Memory B cell (primary cell): ENCODE measurements at places on chromosomes 6 and 20.

- no peak overlapping the region for H3K27ac ChIP-seq
- DNase-seq = no peak
- peaks cover 21% of the 10 kb centered on the region for H3K27me3 ChIP-seq
- no peak overlapping the region for H3K4me3 ChIP-seq
- no peaks in the 10 kb centered on the region for H3K36me3 ChIP-seq
These were observed 19.1 kb downstream of the OLIG3 start for GRCh38 chr6:137475103-137475502.

GRCh38 chr20:58908941-58909340 is 56.4 kb downstream of the GNAS start:
- no peak overlapping the region for H3K27ac ChIP-seq
- H3K4me3 ChIP-seq = peak overlapping the region; percentile 46
- H3K4me1 ChIP-seq = peaks cover 27% of the 10 kb centered on the region
- DNase-seq = no peak

GRCh38 chr20:20367575-20368417 is at the start of gene INSM1:
TSS of gene INSM1 (plus strand) at chr20:20368104. CDS start at chr20:20368268, 164 bp downstream.
- DNase-seq = no peak
- peaks cover 21% of the 10 kb centered on the region for H3K4me1 ChIP-seq
- H3K27me3 ChIP-seq = peaks cover 32% of the 10 kb centered on the region
- H3K27ac ChIP-seq = no peak within 1 kb of the TSS
- H3K4me3 ChIP-seq = peak within 1 kb of the TSS; percentile 87

GRCh38 chr6:51105357-51105756 is 286.7 kb downstream of the TFAP2B start:
- DNase-seq = no peak
- no peaks in the 10 kb centered on the region for H3K4me1 ChIP-seq
- no peaks in the 10 kb centered on the region for H3K36me3 ChIP-seq

- peaks cover 2% of the 10 kb centered on the region for H3K27me3 ChIP-seq
- H3K4me3 ChIP-seq = no peak overlapping the region
- no peaks in the 10 kb centered on the region for H3K36me3 ChIP-seq
- no peaks in the 10 kb centered on the region for H3K4me1 ChIP-seq
- no peak overlapping the region for H3K27ac ChIP-seq
These were observed 388.8 kb downstream of the THBS2 start for GRCh38 chr6:168864541-168865460.

GRCh38 chr6:79570129-79571029 is 33.1 kb upstream of the LCA5 start:
- no peaks in the 10 kb centered on the region for H3K36me3 ChIP-seq
- no peak overlapping the region for H3K4me3 ChIP-seq
- H3K27ac ChIP-seq = no peak overlapping the region
- no peak for DNase-seq
- no peaks in the 10 kb centered on the region for H3K27me3 ChIP-seq
- H3K4me1 ChIP-seq = no peaks in the 10 kb centered on the region

DNA sequence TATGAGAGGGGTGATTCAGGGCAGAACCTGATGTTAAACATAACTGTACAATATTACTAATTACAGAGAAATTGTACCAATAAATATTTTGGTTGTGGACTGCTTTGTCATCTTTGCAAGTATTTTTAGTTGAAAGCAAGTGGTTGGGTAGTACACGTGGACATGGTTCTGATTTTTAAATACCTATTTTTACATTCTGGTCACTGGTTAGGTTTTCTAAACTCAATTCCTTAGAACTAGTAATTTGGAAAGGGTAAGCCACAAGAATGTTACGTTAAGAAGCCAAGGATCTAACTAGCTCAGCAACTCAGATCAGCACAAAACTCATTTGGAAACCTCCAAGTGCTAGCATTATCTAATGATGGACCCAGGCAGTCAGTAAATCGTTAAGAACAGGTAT is 2.7 kb downstream of the EPB41L2 start:
- no peaks in the 10 kb centered on the region for H3K27me3 ChIP-seq
- H3K36me3 ChIP-seq = no peaks in the 10 kb centered on the region
- DNase-seq = no peak
- H3K4me1 ChIP-seq = peaks cover 23% of the 10 kb centered on the region
- H3K27ac ChIP-seq = peak overlapping the region; percentile 75

DNA sequence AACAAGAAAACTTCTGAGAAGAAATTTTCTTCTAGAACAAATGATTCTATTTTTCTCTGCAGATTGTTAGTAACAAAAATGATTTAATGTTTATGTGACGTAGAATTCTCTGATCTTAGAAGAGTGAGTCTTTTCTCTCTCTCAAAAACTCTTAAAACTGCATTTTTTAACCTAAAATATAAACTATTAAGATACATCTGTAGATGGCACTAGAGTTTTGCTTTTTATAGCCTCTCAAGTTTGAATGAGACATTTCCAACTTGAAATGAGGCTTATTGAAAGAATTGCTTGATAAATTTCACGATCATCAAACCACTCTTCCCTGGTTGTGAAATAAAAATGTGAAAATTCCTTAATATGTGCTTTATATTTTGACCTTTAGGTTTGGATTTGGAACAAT is 53.8 kb downstream of the PHF3 start:
- H3K36me3 ChIP-seq = peaks cover 14% of the 10 kb centered on the region
- H3K4me3 ChIP-seq = no peak overlapping the region
- no peak overlapping the region for H3K27ac ChIP-seq
- no peak for DNase-seq
- no peaks in the 10 kb centered on the region for H3K27me3 ChIP-seq

DNA sequence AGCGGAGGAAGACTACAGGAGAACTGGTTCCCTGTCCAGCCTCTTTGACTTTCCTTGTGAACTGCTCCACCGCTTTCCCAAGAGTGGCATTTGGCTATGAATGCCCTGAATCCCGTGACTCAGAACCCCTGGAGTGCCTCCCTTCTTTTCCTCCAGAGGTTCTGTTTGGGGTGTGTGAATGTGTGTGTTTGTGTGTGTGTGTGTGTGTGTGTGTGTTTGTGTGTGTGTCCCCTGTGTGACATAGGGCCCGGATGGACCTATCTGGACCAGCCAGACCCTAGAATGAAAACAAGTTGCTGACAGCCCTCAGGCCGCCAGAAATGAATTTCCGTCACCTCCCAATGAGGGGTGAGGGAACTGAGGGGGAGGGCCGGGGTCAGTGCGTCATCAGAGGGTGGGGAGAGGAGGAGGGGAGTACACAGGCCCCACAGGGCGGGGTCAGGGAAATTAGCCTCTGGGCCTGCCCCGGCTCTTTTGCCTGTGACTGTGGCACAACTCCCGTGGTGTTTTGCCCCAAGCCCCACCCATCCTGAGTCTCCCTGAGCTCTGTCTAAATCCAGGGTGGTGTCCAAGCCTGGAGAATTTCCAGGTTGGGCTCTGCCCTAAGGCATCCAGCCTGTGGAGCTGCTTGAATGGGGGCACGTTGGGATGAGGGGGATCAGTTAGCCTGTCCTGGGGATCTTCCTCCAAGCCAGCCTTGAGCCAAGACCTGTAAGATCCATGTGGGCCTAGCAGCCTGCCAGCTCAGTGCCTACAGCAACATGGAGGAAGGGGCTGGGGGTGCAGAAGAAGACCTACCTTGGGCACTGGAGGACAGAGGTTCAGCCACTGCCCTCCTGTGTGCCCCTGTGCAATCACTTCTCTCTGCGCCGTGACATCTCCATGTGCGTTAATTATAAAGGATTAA is 15.2 kb upstream of the MRPS18A start:
- no peaks in the 10 kb centered on the region for H3K36me3 ChIP-seq
- H3K4me1 ChIP-seq = peaks cover 35% of the 10 kb centered on the region
- DNase-seq = peak; percentile 41
- peak overlapping the region; percentile 11 for H3K27ac ChIP-seq

DNA sequence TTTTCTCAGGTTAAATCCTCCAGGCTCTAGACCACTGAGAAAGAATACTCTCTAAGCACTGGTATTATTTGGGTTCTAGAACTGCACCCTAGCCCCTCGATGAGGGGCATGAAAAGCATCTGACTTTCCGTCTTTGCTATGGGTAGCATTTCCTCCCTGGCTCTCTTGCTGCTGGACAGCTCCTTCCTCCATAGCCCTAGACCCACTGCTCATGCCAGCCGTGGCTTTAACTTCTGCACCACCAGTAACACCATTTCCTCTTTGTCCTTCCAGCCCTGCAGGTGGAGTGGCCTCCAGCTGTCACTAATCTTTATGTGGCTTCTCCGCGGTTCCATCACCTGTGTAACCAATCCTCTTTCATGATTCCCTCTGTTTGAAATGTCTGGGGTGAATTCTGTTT is 194.9 kb downstream of the SCP2D1 start:
- H3K4me1 ChIP-seq = peaks cover 3% of the 10 kb centered on the region
- no peak overlapping the region for H3K4me3 ChIP-seq
- H3K27ac ChIP-seq = no peak overlapping the region
- H3K27me3 ChIP-seq = peaks cover 9% of the 10 kb centered on the region
- DNase-seq = no peak

DNA sequence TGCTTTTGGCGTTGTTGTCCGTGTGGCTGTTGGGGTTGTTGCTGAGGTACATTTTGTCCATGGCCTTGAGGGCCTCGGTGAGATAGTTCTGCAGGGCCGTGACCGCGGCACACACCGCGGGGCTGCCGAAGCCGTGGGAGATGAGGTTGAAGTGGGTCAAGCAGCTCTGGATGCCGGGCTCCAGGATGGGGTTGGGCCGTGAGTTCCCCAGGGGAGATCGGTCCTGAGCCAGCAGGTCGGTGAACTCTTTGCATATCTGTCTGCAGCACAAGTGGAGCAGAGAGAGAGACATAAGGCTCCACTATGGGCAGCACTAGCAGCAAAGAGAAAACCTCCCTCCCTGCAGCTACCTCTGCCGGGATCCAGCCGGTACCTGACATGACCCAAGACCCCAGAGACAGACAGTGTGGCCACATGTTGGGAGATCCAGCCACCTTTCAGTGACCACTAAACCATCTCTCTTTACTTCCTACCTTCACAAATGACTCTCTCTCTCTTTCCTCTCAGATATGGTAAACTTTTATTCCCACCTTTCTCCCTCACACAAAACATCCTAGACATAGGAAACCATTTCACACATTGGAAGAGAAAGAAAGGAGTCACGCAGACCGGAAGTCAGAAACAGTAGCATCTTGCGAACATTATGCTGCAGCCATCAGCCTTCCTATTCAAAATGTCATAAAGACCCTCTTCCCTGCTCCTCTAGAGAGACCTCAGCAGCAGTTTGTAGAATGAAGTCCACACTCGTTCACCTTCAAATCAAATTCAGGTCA is 16.2 kb downstream of the TFAP2A start:
- H3K4me1 ChIP-seq = peaks cover 3% of the 10 kb centered on the region
- peaks cover 4% of the 10 kb centered on the region for H3K36me3 ChIP-seq
- H3K4me3 ChIP-seq = no peak overlapping the region

DNA sequence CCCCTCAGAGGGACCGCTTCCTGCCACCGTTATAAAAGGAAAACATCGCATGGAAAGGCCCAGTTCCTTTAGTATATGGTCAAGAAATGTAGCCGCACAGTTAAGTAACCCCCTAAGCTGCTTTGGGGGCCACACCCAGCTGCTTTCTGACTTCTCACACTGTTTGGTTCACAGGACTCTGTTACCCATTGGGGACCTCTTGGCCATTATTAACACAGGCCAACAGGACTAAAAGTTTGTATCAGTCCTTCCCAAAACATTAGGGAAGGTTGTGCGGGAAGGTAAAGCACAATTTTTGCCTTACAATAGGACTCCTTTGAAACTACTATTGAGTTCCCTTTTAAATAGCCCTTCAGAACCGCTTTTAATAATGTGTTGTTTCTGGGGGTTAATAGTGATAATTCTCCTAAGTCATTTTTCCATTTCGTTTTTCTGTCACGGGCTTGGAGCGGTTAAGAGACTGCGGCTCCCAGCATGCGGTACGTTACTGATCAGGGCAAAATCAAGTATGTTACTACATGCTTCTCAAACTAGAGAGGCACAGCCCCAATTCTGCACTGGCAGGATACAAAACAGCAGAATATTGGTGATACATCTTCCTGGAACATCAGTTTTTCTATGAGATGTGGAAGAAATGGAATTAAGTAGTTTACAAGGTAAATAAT is 668 bp upstream of the RPP40 start:
- peaks cover 2% of the 10 kb centered on the region for H3K4me1 ChIP-seq
- H3K27me3 ChIP-seq = no peaks in the 10 kb centered on the region
- no peaks in the 10 kb centered on the region for H3K36me3 ChIP-seq
- H3K4me3 ChIP-seq = peak overlapping the region; percentile 85

GRCh38 chr20:50645253-50646068 is 45.9 kb downstream of the RIPOR3 start:
- H3K27me3 ChIP-seq = peaks cover 12% of the 10 kb centered on the region
- H3K4me3 ChIP-seq = no peak overlapping the region
- H3K4me1 ChIP-seq = no peaks in the 10 kb centered on the region
- no peaks in the 10 kb centered on the region for H3K36me3 ChIP-seq
- H3K27ac ChIP-seq = no peak overlapping the region
- no peak for DNase-seq

- H3K27me3 ChIP-seq = peaks cover 19% of the 10 kb centered on the region
- H3K4me1 ChIP-seq = peaks cover under 1% of the 10 kb centered on the region
- peaks cover 5% of the 10 kb centered on the region for H3K36me3 ChIP-seq
- no peak for DNase-seq
These were observed 234.7 kb upstream of the SULF2 start for GRCh38 chr20:48019940-48020339.

GRCh38 chr6:169976301-169977081 is 225.1 kb downstream of the ERMARD start:
- no peak overlapping the region for H3K27ac ChIP-seq
- H3K36me3 ChIP-seq = no peaks in the 10 kb centered on the region
- DNase-seq = no peak
- no peak overlapping the region for H3K4me3 ChIP-seq
- H3K27me3 ChIP-seq = peaks cover 4% of the 10 kb centered on the region

- no peak overlapping the region for H3K27ac ChIP-seq
- no peak overlapping the region for H3K4me3 ChIP-seq
- no peaks in the 10 kb centered on the region for H3K27me3 ChIP-seq
- no peaks in the 10 kb centered on the region for H3K36me3 ChIP-seq
- no peak for DNase-seq
- no peaks in the 10 kb centered on the region for H3K4me1 ChIP-seq
These were observed 198.2 kb upstream of the PLCB4 start for GRCh38 chr20:8870652-8871051.

GRCh38 chr6:73610444-73611275 is 43.1 kb downstream of the SLC17A5 start:
- DNase-seq = no peak
- peak overlapping the region; percentile 21 for H3K27ac ChIP-seq
- no peaks in the 10 kb centered on the region for H3K4me1 ChIP-seq
- H3K4me3 ChIP-seq = no peak overlapping the region
- peaks cover 3% of the 10 kb centered on the region for H3K36me3 ChIP-seq

DNA sequence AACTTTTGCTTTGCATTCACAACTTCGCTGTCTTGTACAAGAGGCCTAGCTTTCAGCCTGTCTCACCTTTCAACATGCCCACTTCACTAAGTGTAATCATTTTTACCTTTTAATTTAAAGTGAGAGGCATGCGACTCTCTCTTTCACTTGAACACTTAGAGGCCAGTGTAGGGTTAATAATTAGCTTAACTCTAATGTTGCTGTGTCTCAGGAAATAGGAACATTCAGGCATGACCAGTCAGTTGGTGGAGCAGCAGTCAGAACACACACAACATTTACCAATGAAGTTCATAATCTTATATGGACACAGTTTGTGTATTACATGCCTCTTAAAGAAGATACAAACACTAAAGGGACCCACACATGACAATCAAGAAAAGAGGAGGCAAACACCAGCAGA is 47.6 kb downstream of the HTR1B start:
- H3K36me3 ChIP-seq = no peaks in the 10 kb centered on the region
- no peak overlapping the region for H3K4me3 ChIP-seq
- no peaks in the 10 kb centered on the region for H3K4me1 ChIP-seq
- no peak for DNase-seq
- no peaks in the 10 kb centered on the region for H3K27me3 ChIP-seq

GRCh38 chr6:170096803-170097504 is 193.9 kb downstream of the DLL1 start:
- H3K4me1 ChIP-seq = no peaks in the 10 kb centered on the region
- no peak overlapping the region for H3K27ac ChIP-seq
- peaks cover 12% of the 10 kb centered on the region for H3K27me3 ChIP-seq
